ENCODE measurements at places on chromosomes 16 and 17. TPM values are rescaled to one million over a fixed set of nuclear protein-coding genes. Genes with fewer than 3 reads are reported as not detected.

The HOXB5 gene
- total RNA-seq, result not detected

The C1QTNF1 gene
- 146 TPM for total RNA-seq

The SCIMP gene
- total RNA-seq, result 0.74 TPM

The RND2 gene
- 0.85 TPM for total RNA-seq

- H3K27me3 ChIP-seq, result no peaks in the 10 kb centered on the region
- H3K4me3 ChIP-seq, result no peak overlapping the region
- H3K4me1 ChIP-seq, result peaks cover 41% of the 10 kb centered on the region
Observed at GRCh38 chr17:17139972-17140589, 66.1 kb downstream of the PLD6 start.

The STAC2 gene
- 0.36 TPM for total RNA-seq

DNA sequence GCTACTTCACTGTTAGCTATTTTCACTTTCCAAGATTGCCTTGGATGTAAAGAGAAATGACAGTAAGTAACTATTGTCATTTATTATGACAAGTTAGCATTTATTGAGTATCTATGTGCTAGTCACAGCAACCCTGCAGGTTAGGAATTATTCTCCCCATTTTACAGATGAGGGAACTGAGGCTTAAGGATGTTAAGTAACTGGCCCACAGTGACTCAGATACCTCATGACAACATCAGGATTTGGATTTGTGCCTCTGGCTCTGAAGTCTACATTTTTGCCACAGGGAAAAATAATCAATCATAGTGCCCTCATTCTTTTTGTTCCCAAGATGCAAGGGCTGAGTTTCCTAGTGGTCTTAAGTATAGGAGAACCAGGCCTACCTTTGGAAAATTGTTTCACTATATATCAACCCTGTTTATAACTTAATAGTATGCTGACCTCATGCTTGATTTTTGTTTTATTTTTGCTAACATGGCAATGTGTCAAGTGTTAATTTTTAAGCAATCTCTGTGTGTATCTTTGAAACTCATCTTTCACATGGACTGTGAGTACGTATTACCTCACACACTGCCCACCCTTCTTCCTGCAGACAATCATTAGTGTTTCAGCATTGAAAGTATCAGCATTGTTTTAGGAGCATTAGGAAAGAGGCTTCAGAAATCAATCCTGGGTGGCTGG lies 105.0 kb downstream of the TANGO6 start:
- H3K4me3 ChIP-seq, result no peak overlapping the region
- H3K36me3 ChIP-seq, result peaks cover 18% of the 10 kb centered on the region

DNA sequence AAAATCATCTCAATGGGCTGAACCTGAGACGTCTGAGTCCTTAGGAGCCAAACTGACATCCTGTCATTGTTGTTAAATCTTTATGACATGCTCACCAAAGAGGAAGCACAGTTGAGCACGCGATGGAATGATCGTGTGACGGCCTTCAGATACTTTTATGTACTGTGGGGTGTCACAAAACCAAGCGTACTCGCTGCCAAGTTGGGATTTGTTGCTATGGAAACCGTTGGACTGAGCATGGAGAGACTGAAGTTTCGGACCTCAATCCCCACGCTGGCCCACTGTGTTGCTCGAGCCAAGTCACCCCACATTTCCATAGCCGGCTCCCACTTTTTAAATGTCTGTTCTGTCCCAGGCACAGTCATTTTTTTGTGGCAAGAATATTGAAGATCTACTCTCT lies 222.8 kb upstream of the SDK2 start:
- no peaks in the 10 kb centered on the region for H3K4me1 ChIP-seq
- no peaks in the 10 kb centered on the region for H3K36me3 ChIP-seq
- H3K27me3 ChIP-seq, result peaks cover 27% of the 10 kb centered on the region
- DNase-seq, result no peak

DNA sequence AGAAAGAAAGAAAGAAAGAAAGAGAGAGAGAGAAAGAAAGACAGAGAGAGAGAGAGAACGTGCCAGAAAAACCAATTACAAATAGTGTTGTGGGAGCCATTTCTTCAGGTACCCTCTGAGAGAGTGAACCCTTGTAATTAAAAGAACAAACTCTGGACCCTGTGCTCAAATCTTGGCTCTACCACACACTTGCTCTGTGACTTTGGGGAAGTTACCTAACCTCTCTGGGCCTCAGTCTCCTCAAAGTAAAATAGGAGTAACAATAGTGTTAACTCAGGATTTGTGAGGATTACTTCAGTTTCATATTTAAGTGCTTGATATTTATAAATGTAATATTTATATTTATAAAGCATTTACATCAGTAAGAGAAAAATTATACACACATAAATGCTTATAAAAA lies 139.8 kb downstream of the GSG1L start:
- no peak for DNase-seq
- H3K36me3 ChIP-seq, result no peaks in the 10 kb centered on the region
- no peak overlapping the region for H3K4me3 ChIP-seq
- H3K27me3 ChIP-seq, result peaks cover 85% of the 10 kb centered on the region
- H3K27ac ChIP-seq, result no peak overlapping the region

GRCh38 chr17:80451104-80451775 lies 25.2 kb downstream of the NPTX1 start:
- no peak overlapping the region for H3K4me3 ChIP-seq
- no peaks in the 10 kb centered on the region for H3K36me3 ChIP-seq
- peaks cover 25% of the 10 kb centered on the region for H3K4me1 ChIP-seq
- no peaks in the 10 kb centered on the region for H3K27me3 ChIP-seq
- no peak for DNase-seq

GRCh38 chr17:17609121-17609520 lies 17.6 kb upstream of the PEMT start:
- no peak overlapping the region for H3K4me3 ChIP-seq
- no peaks in the 10 kb centered on the region for H3K27me3 ChIP-seq
- H3K4me1 ChIP-seq, result peaks cover 24% of the 10 kb centered on the region
- H3K27ac ChIP-seq, result no peak overlapping the region
- DNase-seq, result no peak
- no peaks in the 10 kb centered on the region for H3K36me3 ChIP-seq

DNA sequence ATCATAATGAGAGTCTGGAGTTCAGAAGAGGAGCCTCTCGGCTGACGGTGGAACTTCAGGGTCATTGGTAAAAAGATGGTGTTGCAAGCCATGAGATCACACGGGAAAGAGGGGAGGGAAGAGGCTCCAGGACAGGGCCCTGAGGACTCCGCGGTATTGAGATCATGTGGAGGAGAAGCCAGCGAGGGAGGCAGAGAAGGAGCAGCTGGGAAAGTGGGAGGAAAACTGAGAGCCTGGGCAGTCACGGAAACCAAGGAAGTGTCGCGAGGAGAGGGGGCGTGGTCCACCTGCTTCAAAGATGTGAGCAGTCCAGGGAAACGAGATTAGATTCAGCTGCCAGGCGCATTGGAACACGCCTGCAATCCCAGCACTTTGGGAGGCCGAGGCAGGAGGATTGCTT lies 27.7 kb upstream of the SBK1 start:
- H3K4me1 ChIP-seq, result peaks cover 29% of the 10 kb centered on the region
- no peaks in the 10 kb centered on the region for H3K36me3 ChIP-seq
- no peak for DNase-seq

GRCh38 chr17:44110823-44111633 lies 12.4 kb downstream of the HDAC5 start:
- peak overlapping the region; percentile 94 for H3K27ac ChIP-seq
- peaks cover 100% of the 10 kb centered on the region for H3K4me1 ChIP-seq
- no peaks in the 10 kb centered on the region for H3K27me3 ChIP-seq
- peak overlapping the region; percentile 71 for H3K4me3 ChIP-seq

GRCh38 chr17:4594931-4595684 lies 10.8 kb downstream of the SMTNL2 start:
- no peak overlapping the region for H3K4me3 ChIP-seq
- H3K4me1 ChIP-seq, result peaks cover 64% of the 10 kb centered on the region
- H3K27me3 ChIP-seq, result no peaks in the 10 kb centered on the region

- no peaks in the 10 kb centered on the region for H3K36me3 ChIP-seq
- H3K27me3 ChIP-seq, result no peaks in the 10 kb centered on the region
Observed at GRCh38 chr17:30717291-30718098, 107.0 kb downstream of the CRLF3 start.

The DHRS7C gene
- total RNA-seq, result 3.1 TPM

The IL34 gene
- 2.1 TPM for total RNA-seq

DNA sequence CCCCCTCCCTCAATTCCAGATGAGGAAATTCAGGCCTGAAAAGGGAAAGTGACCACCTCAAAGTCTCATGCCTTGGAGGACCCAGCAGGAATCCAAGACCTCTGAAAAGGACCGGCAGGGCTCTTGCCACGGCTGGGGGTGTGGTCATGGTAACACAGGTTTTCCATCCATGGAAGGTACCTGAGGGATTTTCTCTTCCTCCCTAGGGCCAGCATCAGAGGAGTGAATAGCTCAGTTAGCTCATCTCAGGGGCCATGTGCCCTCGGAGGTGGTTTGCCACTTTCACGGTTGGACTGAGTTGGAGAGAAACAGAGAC lies 1.3 kb downstream of the CIITA start:
- H3K4me3 ChIP-seq, result peak overlapping the region; percentile 76
- no peaks in the 10 kb centered on the region for H3K36me3 ChIP-seq
- DNase-seq, result no peak
- H3K27me3 ChIP-seq, result peaks cover 52% of the 10 kb centered on the region

The LYRM9 gene
- 8.3 TPM for total RNA-seq

- no peak overlapping the region for H3K27ac ChIP-seq
- H3K4me3 ChIP-seq, result no peak overlapping the region
- H3K4me1 ChIP-seq, result no peaks in the 10 kb centered on the region
- DNase-seq, result no peak
- no peaks in the 10 kb centered on the region for H3K36me3 ChIP-seq
Observed at GRCh38 chr16:54812229-54812628, 118.4 kb upstream of the IRX5 start.

GRCh38 chr17:76164331-76164730 lies 23.3 kb upstream of the FOXJ1 start:
- H3K27me3 ChIP-seq, result no peaks in the 10 kb centered on the region
- H3K36me3 ChIP-seq, result no peaks in the 10 kb centered on the region
- H3K27ac ChIP-seq, result no peak overlapping the region
- DNase-seq, result no peak
- no peaks in the 10 kb centered on the region for H3K4me1 ChIP-seq
- no peak overlapping the region for H3K4me3 ChIP-seq

GRCh38 chr16:73124097-73124652 lies 76.2 kb upstream of the ZFHX3 start:
- H3K4me1 ChIP-seq, result peaks cover 15% of the 10 kb centered on the region
- H3K27ac ChIP-seq, result peak overlapping the region; percentile 81
- H3K4me3 ChIP-seq, result no peak overlapping the region
- H3K27me3 ChIP-seq, result no peaks in the 10 kb centered on the region
- no peak for DNase-seq
- no peaks in the 10 kb centered on the region for H3K36me3 ChIP-seq

The CD300LB gene
- not detected for total RNA-seq

The CLN3 gene
- 13.6 TPM for total RNA-seq

DNA sequence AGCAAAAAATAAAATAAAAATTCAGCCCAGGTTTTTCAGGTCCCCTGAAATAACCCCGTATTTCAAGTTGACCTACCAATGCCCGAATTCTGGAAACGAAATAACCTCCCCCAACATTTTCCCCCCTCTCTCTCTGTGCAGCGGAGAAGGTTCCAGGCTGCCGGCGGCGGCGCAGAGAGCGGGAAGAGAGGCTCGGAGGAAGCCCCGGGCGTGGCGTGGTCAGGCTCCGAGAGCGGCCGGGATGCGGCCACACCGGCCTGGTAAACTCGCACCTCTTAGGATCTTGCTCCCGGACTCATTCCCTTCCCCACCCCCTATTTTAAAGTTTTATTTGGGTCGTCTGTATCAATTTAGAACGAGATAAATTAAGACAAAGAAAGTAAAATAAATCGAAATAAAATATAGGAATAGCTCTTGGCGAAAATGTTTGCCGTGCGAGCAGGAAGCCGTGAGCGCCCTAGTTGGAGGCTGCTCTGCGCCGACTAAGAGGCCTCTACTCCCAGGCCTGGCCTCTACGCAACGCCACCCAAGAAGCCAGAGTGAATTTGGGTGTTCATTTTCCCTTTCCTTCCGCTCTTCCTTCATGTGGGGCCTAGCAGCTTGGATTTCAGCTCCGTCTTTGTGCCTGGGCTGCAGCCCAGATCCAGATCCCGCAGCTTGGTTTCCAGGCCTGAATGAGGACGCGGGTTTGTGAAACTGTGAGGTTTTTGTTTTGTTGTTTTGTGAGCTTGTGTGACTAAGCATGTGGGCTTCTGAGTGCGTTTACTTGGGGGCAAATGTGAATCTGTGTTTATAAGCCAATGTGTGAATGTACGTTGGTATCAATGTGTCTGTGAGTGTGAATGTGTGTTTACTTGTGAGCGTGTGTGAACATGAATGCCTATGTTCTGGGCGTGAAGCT lies 1.5 kb upstream of the HOXB6 start:
- H3K27ac ChIP-seq, result no peak overlapping the region
- no peak for DNase-seq
- H3K4me1 ChIP-seq, result peaks cover 19% of the 10 kb centered on the region
- H3K36me3 ChIP-seq, result no peaks in the 10 kb centered on the region

The CIITA gene
- 9.4 TPM for total RNA-seq

- no peaks in the 10 kb centered on the region for H3K36me3 ChIP-seq
- no peak for DNase-seq
Observed at GRCh38 chr16:55641430-55642056, 14.2 kb upstream of the SLC6A2 start.

DNA sequence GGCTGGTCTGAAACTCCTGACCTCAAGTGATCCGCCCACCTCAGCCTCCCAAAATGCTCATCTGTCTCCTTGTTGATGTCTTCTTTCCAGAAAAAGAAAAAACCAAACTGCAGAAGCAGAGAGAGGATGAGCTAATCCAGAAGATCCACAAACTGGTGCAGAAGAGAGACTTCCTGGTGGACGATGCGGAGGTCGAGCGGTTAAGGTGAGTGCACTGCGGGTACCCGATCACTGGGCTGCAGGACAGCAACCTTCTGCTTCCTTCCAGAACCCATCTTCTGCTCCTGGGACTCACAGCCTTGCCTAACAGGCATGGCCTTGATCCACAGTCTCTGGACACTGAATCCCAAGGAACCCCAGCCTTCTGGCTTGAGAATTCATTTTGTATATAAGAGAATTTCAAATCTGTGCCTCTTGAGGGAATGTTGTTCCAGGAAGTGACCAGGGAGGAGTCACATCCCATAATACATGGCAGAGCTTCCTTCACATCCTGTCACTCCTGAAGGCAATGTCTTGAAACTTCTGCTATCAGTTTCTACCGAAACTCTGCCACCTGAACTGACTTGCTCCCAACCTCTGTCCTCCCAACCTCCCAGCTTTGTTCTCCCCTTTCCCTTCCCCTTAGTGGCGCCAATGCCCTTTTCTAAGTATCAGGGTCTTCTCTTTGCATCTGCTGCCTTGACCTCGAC lies 61.7 kb downstream of the MARF1 start:
- H3K4me1 ChIP-seq, result peaks cover 21% of the 10 kb centered on the region
- H3K4me3 ChIP-seq, result no peak overlapping the region
- no peak for DNase-seq
- peaks cover 42% of the 10 kb centered on the region for H3K36me3 ChIP-seq

DNA sequence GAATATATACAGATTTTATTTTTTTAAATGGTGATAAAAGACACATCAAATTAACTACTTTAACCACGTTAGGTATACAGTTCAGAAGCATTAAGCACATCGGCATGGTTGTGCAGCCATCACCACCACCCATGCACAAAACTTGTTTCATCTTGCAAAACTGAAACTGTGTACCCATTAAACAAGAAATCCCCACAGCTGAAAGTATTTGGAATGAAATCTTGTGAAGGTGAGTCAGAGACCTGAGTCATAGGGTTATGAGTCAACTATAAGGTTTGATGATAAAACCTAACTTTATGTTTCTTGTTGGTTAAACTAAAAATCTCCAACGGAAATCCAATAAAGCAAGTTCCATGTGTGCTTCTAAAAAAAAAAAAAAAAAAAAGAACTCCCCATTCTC lies 561.6 kb upstream of the PSMD7 start:
- no peaks in the 10 kb centered on the region for H3K4me1 ChIP-seq
- DNase-seq, result no peak
- H3K4me3 ChIP-seq, result no peak overlapping the region
- H3K27ac ChIP-seq, result no peak overlapping the region
- no peaks in the 10 kb centered on the region for H3K36me3 ChIP-seq

Measured in left ventricle myocardium inferior (tissue), 1 donor.